Astrocyte of the cerebellum (primary cell): ENCODE measurements at places on chromosomes 3 and 15.

DNA sequence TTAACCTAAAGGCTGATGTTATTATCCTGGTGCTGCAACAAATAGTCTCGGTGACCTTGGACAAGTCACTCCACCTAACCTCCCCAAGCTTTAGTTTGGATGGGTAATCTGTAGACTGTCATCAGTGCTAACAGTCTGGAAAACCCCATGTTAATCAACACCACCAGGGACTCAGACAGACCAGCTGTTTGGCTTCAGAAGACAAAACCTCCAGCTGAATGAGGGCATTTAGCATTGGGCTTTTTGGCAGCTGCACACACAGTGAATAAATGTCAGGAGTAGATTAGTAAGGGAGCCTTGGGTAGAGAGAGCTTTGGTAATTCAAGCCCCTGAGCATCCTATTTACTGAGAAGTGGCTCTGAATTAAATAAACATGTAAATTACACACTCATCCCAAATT is 24.9 kb upstream of the C3orf80 start:
- DNase-seq = no peak

- DNase-seq = no peak
Measured at GRCh38 chr15:92591275-92591674, 64.3 kb downstream of the FAM174B start.

GRCh38 chr3:149657321-149657925 is 402 bp downstream of the WWTR1 start:
- DNase-seq = no peak

DNA sequence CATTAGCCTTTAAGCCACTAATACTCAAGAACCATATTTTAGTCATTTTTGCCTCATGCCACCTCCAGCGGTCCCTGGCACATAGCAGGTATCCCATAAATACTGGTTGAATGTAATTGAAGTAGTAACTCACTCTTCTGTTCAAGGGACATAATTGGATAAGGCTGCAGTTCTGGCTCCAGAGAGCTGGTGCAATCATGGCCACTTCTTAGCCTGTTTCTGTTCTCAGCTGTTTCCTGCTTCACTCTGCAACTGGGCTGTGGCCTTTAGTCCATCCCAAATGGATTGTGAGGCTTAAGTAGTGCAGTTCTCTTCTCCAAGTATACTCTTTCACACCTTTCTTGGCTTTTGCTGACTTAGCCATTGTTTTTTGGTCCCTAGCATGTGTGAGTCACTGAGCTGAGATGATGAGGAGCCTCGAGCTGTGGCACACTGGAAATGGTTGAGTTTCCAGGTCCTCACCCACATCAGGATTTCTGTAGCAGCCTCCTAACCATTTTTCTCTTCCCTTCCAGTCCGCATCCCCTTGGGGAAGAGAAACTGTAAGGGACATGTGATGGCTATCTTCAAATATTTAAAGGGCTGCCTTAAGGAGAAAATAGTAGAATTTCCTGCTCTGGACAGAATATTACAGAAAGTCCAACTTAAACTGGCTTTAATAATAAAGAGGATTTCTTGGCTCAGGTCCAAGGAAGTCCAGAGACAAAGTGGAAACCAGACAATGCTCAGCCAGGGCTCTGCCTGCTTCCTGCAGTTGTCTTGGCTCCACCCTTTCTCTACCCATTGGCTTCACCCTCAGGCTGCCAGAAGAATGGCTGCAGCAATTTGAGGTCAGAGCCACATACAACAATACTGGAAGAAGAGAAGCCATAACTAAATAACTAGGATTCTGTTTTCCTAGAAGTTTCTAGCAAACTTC is 305.4 kb upstream of the ROPN1 start:
- DNase-seq = no peak

DNA sequence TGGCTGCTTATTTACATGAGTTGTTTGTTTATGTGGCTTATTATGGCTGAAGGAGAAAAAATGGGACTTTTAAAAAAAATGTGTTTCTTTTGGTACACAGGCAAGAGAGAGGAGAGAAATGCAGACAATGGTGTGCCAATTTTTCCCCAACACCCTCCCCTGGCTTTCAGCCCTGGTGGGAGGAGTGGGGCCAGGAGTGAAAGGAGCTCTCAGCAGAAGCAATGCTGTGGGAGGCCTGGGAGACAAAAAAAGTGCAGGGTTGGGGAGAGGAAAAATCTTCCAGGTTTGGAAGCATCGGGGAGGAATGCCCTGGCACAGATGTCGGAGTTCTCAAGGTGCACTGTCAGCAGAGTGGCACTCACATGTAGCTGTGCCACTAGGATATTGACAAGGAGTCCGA is 117.7 kb upstream of the FOXB1 start:
- no peak for DNase-seq
